ENCODE measurements at places on chromosomes 7 and 10. TPM values are rescaled to one million over a fixed set of nuclear protein-coding genes. Genes with fewer than 3 reads are reported as not detected.

DNA sequence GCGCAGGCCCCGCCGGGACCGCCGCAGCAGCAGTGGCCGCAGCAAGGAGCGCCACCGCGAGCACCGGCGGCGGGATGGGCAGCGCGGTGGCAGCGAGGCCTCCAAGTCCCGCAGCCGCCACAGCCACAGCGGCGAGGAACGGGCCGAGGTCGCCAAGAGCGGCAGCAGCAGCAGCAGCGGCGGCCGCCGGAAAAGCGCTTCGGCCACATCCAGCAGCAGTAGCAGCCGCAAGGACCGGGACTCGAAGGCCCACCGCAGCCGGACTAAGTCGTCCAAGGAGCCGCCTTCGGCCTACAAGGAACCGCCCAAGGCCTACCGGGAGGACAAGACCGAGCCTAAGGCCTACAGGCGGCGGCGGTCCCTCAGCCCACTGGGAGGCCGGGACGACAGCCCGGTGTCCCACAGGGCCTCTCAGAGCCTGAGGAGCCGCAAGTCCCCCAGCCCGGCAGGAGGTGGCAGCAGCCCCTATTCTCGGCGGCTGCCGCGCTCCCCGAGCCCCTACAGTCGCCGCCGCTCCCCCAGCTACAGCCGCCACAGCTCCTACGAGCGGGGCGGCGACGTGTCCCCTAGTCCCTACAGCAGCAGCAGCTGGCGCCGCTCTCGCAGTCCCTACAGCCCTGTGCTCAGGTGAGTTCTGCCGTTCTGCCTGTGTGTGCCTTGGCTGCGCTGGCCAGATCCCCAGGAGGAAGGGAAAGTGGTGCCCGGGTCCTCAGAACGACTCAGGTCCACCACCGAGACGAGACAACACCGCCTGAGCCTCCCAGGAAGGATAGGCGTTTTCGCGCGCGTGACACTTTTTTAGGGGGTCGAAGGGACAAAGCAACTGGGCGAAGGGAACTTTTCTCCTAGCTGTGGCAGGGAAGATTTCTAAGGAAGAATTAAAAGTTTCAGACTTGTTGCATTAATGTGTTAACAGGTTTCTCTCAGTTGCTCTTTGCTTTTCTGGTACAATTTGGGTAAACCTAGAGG, 1.5 kb downstream of the CDK13 start:
- DNase-seq: peak; percentile 89

GRCh38 chr7:83575436-83575835, 73.5 kb downstream of the SEMA3E start:
- DNase-seq: no peak

DNA sequence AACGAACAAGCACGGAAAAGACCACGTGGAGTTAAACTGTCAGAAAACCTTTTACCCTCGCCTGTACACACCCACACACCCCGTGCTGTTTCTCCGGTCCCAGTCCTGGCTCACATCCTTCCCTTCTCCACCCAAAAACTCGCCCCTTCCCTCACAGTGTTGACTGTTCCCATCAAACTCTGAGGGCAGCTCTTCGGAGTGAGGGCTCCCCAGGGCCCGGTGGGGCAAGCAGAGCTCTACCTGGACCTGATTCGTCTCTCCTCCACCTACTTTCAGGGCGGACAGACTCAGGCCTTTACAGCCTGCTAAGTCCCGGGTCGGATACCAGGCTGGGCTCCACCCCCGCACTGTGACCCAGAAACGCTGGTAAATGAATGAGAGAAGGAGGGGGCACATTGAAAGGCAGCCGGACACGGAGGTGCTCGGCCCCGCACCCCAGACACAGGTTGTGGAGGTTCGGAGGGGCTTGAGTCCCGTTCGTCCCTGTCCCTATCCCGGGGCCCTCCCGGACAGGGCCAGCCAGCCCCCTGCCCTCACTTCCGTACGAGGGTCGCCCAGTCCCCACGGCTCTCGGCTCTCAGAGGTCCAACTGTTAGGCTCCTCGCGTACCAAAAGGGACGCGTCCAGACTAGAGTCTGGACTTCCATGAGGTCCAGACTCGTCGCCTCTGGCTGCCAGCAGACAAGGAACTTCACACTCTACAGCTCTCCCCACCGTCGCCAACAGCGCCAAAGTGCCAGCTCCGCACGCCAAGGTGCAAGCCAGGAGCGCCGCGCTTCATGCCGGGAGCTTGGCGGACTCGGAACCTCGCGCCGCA, 31.7 kb upstream of the ASL start:
- no peak for DNase-seq

The CYP3A7 gene
- not detected for total RNA-seq

DNA sequence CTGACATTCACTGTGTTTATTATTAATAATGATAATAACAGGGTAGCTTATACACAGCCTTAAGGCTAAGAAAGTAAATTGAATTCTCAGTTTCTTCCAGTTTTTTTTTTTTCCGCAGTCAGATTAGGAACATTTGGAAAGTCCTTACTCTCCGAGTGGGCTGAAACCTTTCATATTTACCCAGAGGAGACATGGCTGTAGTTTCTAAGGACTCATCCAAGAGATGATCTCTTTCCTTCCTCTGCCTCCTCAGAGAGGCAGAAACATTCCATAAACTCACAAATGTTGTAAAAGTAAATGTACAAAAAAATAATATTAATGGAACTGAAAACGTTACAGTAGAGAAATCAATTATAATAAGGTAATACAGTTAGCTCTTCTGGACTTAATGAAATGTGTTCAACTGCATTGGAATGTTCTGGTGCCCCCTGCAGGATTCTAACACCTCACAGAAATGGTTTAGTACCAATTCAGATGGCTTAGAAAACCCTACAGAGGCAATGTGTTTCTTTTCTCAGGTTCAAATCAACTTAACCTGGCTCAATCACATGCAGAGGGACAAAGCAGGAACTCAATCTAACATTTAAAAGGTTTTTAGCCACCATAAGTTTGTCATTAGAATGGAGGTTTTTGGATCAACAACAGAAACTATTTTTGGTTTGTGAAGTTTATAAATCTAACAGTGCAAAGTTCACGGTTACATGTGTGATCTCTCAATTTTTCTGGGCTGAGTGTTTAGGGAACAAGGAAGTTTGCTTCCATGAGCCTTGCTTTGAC, 71.7 kb downstream of the ICA1 start:
- DNase-seq: peak; percentile 69

- no peak for DNase-seq
Observed at GRCh38 chr7:112420236-112420861, 29.9 kb upstream of the IFRD1 start.

GRCh38 chr10:74133923-74134820, 16.5 kb downstream of the AP3M1 start:
- no peak for DNase-seq

DNA sequence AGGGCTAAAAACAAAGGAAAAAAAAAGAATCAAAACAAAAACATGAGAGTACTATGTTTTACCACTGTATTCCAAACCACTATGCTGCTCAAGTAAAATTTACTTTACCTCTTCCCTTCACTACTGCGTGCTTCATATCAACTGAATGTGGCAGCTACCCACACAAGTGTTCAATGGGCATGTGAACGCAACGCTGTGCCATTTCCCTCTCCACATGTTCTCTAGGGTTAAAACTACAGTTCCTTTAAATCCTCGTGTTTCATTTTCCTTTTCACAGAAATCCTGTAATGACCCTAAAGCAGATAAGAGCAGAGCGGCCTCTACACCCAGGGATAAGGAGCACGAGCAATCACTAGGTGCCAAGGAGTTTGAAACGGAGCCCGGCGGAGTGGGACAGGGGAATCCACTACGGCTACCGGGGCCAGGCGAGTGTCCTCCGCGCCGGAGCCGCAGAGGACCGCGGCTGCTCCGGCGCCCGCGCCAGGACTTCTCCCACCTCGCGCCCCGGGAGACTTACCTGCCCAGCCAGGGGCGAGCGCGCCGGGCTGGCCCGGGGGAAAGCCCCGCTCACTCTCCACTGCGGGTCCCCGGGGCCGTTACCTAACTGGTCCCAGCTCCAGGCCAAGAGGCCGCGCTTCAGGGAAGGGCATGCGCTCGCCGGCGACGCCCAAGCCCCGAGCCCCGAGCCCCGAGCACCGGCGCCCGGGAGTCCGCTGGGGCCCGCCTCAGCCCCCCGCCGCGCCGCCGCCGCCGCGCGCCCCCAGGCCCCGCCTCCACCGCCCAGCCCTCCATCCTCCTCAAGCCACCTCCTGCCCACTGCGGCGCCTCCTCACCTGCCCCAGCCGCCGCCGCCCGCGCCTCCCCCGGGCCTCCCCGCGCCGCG, 711 bp downstream of the NAMPT start:
- DNase-seq: peak; percentile 61

The SLC29A3 gene
- total RNA-seq: 6.6 TPM

DNA sequence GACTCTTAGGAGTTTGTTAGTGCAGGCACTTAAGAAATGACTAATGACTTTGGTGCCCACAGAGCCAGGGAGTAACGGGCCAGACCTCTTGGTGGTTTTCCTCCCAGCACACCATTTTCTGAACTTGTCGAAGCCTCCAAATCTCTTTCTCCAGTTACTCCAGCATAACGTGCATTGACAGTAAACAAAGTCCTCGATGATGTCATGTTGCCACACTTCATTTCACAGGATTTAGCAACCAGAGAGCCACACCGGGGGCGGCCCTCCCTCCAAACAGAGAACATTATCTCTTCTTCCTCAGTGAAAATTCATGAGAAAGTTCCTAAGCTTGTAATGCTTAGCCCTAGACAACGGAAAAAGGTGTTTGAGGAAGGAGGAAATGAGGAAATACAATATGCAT, 4.0 kb upstream of the SVOPL start:
- no peak for DNase-seq

The OR2A7 gene
- total RNA-seq: 1.2 TPM

The PYROXD2 gene
- total RNA-seq: 4.0 TPM

DNA sequence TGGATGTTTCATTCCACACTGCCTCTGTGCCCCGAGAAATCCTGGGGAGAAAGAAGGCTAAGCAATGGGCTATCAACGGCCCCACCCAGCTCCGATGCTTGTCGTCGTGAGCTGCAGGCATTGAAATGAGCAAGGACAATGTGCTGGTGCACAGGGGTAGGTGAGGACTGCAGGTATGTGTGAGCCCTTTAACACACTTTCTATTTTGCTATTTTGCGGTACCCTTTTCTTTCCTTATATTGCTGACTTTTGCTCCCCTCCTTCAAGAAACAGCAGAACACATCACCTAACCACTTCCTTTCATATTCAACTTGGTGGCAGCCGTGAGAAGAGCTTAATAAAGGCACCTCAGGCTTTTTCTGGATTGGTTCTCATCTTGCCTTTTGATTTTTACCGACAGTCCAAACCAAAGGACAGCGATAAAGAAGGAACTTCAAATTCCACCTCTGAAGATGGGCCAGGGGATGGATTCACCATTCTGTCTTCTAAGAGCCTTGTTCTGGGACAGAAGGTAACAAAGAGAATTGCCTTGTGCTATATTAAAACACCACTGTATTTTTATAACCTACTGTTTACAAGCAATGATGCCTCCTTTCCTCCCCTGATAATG, 39.2 kb downstream of the AIFM2 start:
- no peak for DNase-seq

DNA sequence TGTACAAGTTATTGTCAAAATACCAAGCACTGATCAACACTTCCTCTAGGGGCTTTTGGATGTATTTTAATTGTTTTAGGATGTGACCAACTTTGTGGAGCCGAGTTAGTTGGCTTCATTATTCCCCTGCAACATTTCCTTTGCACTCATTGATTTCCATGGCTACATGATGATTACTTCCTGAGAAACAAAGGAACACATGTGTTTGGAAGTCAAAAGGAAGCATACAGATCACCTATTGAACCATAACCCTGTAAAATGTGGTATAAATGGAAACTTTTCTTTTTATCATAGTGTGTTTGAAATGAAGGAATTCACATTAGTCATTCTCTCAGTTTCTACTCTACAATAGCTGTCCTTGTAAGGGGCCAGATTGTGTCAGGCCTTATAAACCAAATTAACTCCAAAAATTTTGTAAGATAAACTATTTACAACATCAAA, 32.2 kb upstream of the EXOC6 start:
- peak; percentile 88 for DNase-seq

The FAM25G gene
- total RNA-seq: not detected

The WDFY4 gene
- not detected for total RNA-seq

GRCh38 chr10:102310361-102311024, 65.2 kb downstream of the GBF1 start:
- no peak for DNase-seq

The SORBS1 gene
- total RNA-seq: 0.56 TPM

- no peak for DNase-seq
Observed at GRCh38 chr7:82172017-82172416, 271.6 kb downstream of the CACNA2D1 start.

The PRSS37 gene
- not detected for total RNA-seq

DNA sequence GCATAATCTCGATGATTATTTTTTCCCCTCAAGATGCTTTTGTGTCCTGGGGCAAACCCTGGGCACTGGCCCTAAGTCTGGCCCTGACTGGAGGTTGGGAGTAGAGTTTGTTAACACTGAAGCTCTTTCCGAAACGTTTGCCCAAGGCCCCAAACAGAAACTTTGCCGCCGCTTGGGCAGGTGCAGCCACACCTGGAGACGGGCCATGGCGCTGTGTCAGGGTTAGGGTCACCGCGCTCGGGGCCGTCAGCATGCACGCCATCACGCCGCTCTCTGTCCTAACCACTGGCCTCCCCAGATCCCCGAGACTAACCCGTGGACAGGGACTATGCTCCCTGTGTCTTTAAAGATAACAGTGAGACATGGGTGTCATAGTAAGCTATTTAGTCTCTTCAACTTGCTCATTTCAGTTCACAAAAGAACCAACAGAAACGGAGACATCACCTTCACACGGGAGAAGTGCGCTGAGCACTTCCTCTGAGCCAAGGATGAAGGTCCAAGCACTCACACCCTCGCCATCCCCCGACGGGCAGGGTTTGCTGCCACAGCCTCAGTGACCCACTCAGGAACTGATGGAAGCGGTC, 85.3 kb upstream of the DIP2C start:
- no peak for DNase-seq

The PNLIPRP1 gene
- not detected for total RNA-seq

DNA sequence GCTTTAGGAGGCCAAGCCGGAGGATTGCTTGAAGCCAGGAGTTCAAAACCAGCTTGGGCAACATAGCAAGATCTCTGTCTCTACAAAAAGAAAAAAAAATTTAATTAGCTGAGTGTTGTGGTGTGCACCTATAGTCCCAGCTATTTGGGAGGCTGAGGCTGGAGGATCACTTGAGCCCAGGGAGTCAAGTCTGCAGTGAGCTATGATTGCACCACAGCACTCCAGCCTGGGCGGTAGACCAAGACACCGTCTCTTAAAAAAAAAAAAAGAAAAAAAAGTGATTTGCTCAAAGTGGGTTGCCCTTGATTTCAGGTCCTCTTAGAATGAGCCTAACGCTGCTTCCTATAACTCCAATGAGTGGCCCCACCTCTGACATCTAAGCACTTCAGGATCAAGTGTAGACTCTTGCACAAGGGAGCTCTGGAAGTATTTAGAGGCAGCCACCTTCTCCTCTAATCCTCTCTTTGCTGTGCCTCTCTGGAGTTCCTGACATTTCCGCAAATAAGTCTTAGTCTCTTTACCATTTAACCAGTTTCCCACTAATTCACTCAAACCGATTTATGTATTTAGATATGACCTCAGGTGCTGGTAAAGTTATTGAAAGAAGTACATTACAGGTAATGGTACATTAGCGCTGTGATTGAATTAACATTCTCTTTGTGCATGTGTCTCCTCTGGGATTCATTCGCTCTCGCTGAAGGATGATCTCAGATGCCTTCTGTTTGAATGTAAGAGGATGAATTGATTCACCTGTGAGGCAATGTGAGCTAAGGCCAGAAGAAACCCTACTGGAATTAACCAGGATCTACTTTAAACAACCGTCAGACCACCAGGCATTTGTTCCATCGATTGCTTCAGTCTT, 60.8 kb upstream of the CELF2 start:
- no peak for DNase-seq

GRCh38 chr10:7787150-7787856, 490 bp downstream of the KIN start:
- peak; percentile 9 for DNase-seq

Data from A673 (cell line).